ENCODE measurements at places on chromosomes 2 and 18.

DNA sequence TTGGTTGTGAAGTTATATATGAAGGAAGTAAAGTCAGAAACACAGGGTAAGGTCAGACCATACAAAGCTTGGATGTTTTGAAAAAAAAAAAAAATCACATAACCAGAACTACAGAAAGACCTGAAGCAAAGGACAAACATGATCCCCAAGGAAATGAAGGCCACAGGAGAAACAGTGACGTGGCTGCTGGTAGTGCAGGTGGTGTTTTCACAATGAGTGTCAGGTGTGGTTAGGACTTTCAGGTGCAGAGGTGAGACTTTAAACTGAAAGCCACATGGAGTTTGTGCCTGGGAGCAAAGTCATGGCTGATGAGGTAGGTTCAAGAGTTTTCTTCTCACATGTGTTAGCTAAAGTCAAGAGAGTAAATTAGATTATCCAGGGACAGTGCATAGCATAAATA is 270.7 kb downstream of the PIEZO2 start:
- no peak for DNase-seq

GRCh38 chr2:179180242-179180641 is 84.4 kb downstream of the SESTD1 start:
- DNase-seq, result no peak

GRCh38 chr2:11963966-11964365 is 217.5 kb downstream of the LPIN1 start:
- no peak for DNase-seq

DNA sequence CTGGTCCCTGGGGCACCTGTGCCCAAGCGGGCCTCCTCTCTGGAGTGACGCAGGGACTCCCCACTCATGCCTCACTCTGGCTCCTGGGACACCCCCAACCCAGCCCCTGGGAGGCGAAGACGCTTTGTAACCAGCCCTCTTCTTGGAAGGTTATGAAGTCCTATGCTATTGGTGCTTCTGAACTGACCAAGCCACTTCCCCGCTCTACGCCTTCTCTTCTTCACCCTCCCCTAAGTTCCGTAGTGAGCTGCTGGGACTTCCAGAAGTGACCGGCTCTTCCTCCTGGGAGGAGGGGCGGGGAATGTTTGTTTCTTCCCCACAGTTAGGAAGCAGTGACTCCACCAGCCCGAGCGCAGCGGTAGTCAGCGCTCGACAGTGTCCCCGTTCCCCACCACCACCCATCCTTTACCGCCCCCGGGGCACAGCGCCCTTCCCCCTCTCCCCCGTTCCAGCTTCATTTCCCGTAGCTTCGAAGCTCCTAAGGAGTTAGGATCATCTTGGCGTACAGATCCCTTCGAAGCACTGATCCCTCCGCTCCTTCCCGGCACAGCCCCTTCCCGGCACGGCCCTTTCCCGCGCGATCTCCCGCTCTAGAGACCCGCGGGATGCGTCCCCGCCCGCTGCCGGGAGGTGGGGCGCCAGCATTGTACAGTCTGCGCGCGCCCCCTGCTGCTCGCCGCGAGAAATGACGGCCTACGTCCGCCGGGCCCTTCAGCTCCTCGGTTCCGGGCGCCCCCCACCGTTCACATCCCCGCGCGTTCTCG is 25.3 kb upstream of the NOTO start:
- peak; percentile 88 for DNase-seq

DNA sequence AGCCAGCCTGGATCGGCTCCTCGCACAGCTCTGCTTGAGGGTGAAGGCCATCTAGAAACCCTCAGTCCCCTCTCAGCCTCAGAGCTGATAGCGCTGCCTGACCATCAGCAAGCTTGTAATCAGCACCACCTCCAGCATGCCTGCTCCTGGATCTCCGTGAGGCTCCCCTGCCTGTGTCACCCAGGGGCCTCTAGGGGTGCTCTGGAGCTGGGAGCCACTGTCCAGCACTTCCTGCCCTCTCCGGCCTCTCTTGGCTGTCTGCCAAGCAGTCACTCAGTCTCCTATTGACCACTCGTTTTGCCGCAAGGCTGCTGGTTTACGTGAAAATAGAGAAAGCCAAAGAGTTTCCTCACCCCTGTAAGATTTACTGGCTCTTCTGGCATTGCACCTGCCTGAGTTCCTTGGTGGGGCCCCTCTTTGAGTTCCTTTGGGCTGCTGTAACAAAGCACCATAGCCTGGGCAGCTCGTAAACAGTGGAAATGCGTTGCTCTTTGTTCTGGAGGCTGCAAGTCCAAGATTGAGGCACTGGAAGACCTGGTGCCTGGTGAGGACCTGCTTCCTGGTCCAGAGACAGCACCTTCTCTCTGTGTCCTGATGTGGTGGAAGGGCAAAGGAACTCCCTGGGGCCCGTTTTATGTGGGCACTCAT is 17.9 kb downstream of the CAPN10 start:
- peak; percentile 95 for DNase-seq

DNA sequence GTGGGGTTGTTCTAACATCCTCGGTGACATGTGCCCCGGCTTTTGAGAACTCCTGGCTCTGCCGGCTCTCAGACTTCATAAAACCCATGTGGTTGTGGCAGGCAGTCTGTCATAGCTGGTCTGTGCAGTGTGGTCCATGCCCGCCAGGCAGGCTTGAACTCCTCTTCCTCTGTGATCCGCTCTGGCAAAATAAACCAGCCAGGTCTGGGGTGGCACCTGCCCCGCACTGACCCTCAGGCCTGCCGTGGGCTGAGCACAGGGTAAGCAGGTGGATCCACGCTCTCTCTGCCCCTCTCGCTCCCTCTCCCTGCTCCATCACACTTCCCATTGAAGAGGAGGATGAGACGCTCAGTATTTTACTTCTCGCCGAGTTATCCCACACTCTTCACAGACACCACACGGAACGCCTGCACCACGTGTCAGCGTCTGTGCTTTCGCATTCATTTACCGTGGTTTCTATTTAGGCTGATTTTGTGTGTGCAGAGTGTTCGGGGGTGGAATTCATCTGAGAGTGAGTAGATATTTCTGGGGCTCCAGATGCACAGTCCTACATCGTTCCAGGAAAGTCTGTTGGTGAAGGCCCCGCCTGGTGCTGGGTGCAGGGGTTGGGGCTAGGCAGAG is 56.4 kb downstream of the RTP5 start:
- DNase-seq, result no peak

DNA sequence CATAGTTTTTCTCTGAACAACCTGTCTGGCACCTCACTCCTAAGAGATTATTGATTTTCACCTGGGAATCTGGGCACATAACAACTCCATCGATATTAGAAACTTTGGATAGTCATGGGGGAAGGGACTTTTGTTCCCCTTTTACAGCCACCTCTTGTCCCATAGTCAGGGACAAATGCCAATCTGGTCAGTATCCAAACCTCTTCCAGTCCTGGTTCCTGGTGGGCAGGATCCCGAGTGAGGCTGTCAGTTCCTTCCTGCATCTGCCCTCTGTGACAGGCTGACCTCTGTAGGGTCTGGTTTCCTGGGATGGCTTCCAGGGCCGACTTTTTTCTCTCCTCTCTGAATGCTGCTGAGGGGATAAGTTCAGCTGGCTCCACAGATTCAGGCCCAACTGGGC is 11.0 kb downstream of the KIF5C start:
- no peak for DNase-seq

GRCh38 chr2:54240515-54241469 is 15.2 kb downstream of the TSPYL6 start:
- no peak for DNase-seq

- DNase-seq, result peak; percentile 13
Observed at GRCh38 chr2:122531290-122532071, 776.0 kb downstream of the TSN start.

DNA sequence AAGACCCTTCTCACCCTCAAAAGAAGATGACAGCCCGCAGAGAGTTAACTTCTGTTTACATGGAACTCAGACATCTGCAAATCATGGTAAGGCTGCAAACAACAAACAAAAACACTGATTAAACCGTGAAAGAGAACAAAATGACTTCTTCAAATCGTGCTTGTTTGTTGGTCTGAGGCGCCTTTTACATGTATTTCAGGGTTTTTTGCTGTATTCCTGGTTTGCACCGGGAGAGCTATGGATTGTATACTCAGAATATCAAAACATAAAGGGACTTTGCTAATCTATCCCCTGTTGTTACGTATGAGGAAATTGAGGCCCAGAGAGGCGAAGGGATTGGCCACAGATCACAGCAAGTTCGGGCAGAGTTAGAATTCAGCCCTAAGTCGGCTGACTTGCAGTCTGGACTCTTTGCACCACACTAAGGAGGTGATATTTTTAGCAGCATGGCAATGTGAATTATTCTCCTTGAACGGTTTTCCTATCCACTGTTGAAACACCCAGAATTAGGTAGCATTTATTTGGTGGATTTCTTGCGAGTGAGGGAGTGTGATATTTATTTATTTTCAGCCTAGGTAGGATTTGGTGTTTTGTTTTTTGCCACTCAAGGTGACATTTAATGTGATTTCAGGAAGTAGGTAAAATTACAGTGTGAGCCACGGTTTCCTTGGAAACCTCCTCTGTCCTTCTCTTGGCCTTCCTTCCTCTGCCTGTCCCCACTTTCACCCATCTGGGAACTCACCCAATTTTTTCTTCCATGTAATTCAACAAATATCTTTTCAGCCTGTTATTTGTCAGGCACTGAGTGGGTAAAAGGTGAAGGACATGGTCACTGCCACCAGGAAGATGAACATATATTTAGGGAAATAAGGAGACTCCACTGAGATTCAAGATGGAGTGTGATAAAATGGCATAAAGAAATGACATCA is 980 bp upstream of the PDE6D start:
- peak; percentile 65 for DNase-seq

GRCh38 chr18:74493689-74494088 is 2.5 kb upstream of the CNDP2 start:
- peak; percentile 70 for DNase-seq

- no peak for DNase-seq
Observed at GRCh38 chr2:236960531-236960930, 125.2 kb upstream of the COPS8 start.

- peak; percentile 83 for DNase-seq
Observed at GRCh38 chr2:144133936-144134665, 385.8 kb downstream of the ZEB2 start.

DNA sequence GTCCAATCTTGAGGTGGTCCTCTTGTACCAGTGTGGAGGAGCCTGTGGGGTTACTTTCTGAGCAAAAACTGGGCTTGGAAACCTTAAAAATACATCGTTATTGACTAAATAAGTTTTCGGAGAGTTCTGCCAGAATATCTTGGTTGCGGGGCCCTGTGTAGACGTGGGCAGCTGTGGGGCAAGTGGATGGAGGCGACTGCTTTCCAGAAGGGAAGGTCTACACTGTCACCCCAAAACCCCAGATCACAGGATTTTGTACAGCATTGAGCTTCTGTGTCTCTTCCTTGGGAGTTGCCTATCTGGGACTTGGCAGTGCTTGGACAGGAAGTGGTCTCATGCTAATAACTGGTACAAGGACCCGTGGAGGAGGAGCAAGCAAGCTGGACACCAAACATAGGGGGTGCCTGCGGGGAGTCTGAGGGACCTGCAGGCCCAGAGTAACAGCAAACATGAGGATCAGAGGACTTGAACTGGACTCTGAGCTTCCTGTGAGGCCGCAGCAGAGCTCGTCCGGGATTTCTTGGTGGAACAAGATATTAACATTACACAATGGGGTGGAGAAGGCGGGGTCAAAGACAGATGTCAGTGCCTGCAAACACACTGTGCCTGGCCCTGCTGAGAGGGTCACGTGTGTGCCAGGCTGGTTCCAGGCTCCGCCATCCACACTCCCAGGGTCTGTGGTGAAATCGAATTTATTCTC is 48.0 kb upstream of the CTLA4 start:
- DNase-seq, result no peak

DNA sequence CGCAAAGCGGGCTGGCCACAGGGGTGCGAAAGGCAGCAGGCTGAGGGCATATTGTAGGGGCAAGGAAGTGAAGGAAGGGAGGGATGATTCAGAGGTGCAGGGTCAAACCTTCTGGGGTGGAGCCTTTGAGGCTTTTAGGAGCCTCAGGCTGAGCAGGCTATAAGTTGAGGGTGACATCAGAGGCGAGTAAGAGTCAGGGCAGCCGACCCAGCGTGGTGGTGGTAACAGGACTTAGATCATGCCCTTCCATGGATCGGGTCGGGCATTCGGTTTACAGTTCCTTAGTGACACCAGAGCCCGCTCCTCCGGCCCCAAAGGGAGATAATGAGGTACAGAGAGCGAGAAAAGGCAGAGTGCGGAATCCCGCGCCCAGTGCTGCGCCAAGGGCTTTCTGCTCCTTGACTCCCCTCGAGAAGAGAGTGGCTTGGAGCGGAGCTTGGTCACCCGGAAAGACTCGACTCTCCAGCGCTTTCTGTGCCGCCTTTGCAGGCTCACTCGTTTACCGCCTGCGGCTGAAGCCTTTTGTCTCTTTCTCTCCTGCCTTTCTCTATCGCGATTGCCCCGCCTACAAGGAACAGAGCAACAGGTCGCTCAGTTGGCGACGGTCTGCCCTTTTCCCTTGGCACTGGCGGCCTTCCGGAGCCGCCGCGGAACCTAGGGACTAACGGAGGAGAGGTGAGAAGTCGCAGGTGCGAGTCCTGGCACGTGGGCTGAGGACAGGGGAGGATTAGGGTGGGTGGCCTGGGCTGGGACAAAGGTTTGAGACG is 720 bp downstream of the LBX2 start:
- DNase-seq, result no peak

- no peak for DNase-seq
Observed at GRCh38 chr2:145199042-145199441, 679.1 kb upstream of the ZEB2 start.

GRCh38 chr2:65349863-65350262 is 82.5 kb downstream of the SPRED2 start:
- no peak for DNase-seq

DNA sequence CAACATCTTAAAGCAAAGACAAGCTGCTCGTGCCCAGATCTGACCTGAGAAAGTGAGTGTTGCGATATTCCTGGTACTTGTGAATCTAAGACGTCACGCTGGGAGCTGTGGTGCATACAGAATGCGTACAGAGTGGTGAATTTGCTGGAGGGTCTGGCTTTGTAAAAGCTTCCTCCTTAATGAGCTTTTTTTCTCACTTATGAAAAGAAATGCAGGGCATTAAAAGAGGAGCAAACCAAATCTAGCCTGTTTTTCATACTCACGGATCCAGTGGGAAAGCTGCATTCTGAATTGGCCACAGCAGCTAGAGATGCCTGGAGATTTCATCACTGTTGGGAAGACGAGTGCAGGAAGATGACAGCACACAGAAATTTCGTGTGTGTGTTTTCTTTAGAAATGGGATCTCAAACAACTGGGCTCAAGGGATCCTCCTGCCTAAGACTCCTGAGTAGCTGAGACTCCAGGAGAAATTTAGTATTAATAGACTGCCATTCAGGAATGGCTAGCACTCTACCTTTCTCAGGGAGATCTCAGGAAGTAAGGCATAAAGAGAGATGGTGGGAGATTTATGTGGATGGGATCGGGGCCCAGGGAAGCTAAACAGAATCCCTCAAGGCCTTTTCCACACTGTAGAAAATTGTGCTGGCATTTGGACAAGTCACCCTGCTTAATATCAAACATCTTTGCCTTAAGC is 181.3 kb downstream of the ALPK2 start:
- no peak for DNase-seq

GRCh38 chr2:43776324-43776723 is 2.5 kb downstream of the DYNC2LI1 start:
- DNase-seq, result no peak

GRCh38 chr2:62408241-62408677 is 97.7 kb downstream of the TMEM17 start:
- no peak for DNase-seq

Data from OCI-M1 (cell line).